ENCODE measurements at places on chromosomes 16 and 17.

- no peak for DNase-seq
Measured at GRCh38 chr17:83071966-83072562, 7.3 kb upstream of the METRNL start.

DNA sequence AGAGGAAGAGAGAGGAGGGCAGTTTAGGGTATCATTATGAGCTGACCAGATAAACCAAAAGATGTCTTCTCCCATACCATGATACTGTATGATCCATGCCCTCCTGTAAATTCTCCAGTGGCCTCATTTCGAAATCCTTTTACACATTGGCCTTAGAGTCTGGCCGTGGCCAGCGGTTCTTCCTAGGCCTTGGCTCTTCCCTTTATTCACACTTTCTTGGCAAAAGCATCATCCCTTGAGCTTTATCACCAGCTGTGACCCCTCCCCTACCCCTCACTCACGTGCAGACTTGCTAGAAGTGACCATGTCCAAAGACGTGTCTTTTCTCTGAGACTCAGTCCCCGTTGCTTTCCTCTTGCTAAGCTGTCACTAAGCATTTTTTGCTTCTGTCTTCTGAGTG, 22.8 kb downstream of the KATNIP start:
- no peak for DNase-seq

GRCh38 chr16:1048442-1049112, 24.0 kb upstream of the SSTR5 start:
- no peak for DNase-seq

GRCh38 chr17:12983991-12984884, 33.6 kb downstream of the ELAC2 start:
- DNase-seq, result no peak

DNA sequence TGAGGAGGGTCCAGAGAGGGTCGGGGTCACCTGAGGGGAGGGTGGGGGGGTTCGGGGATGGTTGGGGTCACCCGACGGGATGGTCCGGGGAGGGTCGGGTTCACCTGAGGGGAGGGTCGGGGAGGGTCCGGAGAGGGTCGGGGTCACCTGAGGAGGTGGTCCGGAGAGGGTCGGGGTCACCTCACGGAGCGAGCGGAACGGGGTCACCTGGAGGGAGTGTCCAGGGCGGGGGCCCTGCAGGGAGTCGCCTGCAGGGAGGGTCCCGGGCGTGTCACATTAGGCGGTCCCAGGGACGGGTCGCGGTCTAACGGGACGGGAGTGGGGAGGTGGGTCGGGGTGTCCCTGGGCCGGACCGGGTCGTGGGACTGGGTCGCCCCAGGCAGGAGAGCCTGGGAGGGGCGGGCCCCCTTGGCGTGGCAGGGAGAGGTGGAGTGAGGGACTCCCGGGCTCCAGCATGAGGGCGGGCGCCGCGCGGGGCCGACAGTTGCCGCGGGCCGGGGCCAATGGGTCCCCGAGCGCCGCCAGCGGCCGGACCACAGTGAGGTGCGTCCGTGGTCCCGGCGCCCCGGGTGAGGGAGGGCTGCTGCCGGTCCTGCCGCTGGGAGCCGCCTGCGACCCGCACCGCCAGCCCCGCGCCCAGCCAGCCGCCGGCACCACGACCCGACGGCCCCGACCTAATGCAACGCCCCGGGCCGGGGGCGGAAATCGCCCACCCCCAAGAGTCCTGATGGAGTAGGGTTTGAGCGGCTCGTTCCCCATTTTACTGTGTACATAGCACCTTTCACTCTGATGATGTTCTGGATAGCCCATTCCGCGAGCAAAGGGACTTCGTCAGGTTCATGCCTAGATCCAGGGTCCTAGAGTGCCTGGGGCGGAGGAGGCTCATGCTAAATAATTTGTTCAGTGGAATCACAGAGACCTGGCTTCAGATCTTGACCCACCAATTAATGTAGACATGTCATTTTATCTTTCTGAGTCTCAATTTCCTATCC, 1.2 kb upstream of the ABCA3 start:
- DNase-seq, result no peak

GRCh38 chr16:47574091-47575054, 113.2 kb downstream of the PHKB start:
- no peak for DNase-seq

DNA sequence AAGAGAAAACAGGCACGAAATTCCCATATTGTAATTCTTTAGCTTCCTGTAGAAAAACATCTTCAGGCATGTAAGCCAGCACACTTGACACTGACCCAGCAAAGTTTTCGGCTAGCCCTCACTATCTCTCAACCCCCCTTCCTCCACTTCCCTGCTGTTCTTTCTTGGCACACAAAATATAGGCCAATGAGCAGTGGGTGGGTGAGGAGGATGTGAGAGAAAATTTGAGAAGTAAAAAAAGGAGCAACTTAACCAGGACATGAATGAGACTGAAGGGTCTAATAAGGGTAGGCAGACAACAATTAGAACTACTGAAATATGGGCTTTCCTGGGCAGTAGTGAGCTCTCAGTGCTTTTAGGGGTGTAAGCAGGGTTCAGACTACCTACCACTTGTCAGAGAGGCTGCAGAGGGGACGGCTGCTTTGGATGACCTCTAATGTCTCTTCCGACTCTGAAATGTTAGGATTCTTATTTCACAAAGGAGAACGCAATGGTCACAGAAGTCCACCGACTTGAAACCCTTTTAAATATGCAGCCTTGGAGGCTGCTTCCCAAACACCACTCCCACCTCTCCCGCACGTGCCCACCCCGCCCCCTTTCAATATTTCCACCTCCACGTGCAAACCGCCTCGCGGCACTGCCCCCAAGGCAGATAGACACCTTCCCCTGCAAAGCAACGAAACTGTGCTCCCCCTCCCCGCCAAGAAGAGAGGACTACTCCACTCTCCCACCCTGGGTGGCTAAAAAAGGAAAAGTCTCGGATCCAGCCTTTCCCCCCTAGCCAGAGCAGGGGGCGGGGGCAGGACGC, 889 bp downstream of the MBTD1 start:
- DNase-seq, result no peak

DNA sequence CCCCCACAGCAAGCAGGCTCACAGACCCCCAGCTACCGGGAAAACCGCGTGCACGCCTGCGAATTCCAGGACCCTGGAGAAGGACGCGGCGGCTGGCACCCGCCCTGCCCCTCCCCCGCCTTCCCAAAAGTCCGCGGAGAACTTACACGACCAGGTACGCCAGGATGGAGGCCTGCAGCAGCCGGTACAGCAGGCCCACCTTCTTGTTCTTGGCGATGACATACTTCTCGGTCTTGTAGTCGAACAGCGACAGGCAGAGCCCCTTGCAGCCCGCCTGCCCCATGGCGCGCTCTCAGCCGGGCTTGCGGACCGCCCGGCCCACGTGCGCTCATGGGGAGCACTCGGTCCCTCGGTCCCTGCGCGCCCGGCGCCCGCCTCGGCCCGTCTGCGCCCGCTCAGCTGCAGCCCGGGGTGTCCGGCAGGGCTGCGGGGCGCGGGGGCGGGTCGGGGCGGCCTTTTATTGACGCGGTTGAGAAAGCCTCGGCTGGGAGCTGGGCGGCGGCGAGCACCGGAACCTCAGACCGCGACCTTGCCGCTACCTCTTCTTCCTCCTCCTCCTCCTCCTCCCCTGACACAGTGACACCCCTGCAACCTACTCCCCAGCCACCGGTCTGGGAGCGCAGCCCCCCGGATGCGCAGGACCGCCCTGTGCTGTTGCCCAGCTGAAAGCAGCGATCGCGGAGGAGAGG, at the start of gene P2RX5:
TSS of gene P2RX5 (minus strand) at position 433 of the 689 bp plus-strand sequence. CDS start at position 283, 150 bp downstream.
- no peak for DNase-seq

DNA sequence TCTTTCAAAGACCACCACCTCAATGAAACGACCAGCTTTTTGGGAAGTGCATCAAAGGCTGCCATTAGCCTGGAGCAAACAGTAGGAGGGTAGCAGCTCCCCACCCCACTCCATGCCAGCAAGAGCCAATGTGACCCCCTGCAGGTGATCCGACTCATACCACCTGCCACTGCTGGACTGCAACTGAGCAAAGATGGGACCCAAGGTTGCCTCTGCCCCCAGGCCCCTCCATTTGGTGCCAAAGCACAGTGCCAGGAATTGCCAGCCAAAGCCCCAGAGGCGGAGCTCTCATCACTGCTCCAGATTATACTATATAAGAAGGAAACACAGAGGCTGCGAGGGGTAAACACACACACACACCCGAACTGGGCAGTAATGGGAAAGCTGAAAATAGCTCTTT, 8.3 kb downstream of the PITPNM3 start:
- no peak for DNase-seq

DNA sequence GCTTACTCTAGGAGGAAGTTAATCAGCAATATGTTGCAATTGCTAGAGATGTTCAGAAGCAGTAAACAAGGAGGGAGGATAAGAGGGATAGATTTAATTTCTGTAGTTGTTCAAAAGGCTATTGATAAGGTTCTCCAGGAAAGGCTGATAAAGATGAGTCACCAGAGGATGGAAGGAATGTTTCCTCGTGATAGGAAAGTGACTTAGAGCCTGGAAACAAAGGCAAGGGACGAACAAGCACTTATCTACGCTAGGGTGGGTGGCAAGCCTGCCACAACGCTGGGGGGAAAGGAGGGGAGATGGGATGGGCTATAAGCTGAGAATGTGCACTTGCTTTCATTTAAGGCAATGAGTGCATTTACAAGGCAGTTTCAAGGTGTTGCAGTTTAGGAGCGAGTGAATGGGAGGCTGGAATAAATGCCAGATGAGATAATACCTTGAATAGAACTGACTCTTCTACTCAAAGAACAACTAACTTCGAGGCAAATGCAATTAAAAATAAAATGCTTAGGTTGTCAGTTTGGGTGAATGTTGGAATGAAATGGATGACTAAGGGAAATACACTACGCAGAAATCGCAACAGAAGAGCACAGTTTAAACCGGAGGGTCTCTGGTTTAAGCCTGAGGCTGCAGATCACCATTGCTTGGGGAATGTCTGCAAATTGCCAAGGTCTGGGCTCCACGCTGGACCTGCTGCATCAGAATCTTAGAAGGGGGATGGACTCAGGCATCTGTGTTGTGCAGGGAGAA, 76.0 kb upstream of the RBBP6 start:
- DNase-seq, result no peak

GRCh38 chr17:77872714-77873499, 85.6 kb upstream of the TNRC6C start:
- no peak for DNase-seq

DNA sequence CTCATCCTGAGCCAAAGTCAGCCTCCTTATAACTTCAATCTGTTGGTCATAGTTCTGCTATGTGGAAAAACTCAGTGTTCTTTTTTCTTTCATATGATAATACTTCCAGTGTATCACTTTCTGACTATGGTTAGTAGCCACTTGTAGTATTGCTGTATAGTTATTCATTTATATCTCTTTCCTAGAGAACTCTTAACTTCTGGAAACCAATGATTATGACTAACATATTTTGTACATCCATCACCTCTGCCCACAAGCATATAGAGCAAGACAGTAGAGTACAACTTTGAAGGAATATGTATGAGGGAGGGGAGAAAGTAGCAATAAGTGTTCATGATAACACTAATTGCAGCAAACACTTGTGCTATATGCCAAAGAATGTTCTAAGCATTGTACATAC, 38.6 kb downstream of the COX10 start:
- DNase-seq, result no peak

- no peak for DNase-seq
Measured at GRCh38 chr17:32523017-32523680, 36.4 kb downstream of the CDK5R1 start.

GRCh38 chr17:36777118-36777517, 160.2 kb upstream of the LHX1 start:
- no peak for DNase-seq

DNA sequence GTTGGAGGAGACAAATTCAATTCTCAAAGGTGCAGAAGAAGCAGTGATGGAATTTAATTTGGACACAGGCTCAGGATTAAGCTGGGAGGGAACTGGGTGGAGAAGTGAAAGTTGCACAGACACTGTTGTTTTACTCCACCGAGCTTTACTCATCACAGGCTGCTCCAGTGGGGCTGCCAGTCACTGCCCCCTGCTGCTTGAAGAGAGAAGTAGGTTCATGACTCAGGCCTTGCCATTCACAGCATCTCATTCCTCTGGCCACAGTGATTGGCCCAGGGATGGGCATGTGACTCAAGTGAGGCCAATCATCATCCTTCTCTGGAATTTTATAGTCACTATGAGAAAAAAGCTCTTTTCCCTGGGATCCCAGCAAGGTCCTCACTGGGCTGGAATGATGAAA, 11.8 kb downstream of the GNAO1 start:
- DNase-seq, result no peak

- DNase-seq, result no peak
Measured at GRCh38 chr16:84461029-84461412, 43.4 kb downstream of the MEAK7 start.

DNA sequence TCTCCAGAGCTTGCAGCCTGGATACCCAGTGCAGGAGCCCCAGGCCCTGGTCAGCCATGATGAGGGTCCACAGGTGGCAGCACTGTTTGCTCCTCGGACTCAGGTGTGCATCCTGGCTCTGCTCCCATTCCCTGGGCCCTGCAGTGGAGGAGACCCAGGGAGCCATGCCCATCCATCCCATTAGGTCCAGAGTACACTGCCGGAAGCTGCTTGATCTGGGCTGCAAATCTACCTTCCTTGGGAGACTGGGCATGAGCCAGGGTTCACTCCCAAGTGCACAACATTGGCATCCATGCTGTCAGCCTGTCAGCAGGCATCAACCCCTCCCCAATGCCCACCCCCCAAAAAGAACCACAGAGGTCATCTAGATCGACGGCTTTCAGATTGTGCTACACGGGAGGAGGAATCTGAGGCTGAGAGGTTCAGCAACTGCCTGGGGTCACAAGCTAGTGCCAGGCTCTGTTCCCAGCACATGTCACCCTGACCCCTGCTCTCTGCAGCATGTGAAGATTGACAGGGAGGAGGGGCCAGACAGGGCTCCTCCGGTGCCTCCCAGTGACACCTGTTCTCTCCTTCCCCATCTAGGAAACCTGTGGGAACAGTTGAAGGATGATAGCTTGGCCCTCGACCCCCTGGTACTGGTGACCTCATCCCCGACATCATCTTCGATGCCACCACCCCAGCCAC, 15.7 kb downstream of the UNC119 start:
- DNase-seq, result no peak

GRCh38 chr16:72905581-72905980, 142.3 kb downstream of the ZFHX3 start:
- no peak for DNase-seq

GRCh38 chr16:49855822-49856671, at the start of gene ZNF423:
ZNF423 (minus strand) TSS chr16:49856112; CDS start chr16:49855774, 338 bp downstream.
- no peak for DNase-seq

Measured in Panc1 (cell line).